ENCODE measurements at places on chromosomes 11 and 22.

DNA sequence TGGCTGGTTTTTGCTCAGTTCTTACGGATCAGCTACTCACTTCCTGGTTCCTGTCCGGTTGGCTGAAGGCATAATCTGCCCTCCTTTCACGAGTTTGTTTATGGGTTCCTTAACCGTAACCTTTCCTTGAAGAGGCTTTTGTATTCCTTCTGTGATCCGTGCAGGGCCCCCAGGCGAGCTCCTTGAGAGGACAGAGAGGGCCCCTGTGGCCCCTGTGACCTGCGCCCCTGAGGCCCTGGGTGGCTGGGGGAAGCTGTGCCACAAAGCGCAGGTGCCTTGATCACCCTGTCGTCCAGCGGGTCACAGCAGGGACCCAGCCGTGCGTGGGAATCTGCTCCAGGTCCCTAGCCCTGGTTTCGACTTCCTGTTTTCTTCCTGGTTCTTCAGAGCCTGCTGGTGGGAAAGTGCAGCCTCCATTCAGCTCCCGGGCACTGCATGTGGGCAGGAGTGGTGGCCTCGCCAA, 27.8 kb upstream of the FADD start:
- DNase-seq, result no peak

DNA sequence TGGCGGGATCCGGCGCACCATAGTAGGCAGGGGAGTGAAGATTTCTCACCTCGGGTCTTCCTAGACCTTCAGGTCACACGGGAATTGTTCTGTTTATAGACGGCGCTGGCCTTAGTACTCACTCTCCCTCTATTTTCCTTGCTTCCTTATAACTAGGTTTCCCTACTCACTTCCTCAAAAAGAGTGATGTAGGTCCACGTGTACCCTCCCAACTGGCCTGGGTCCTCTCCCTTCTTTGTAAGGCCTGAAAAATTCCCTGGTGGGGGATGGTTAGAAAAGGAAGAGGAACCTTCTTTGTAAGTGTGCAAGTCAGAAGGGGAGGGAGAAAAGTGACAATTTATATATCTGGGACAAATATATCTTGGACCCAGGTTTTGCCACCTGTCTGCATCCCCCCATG, 2.9 kb upstream of the TMEM9B start:
- no peak for DNase-seq

- no peak for DNase-seq
These were observed 2.4 kb downstream of the GAS2L1 start for GRCh38 chr22:29308791-29309262.

GRCh38 chr22:40805239-40805638, 13.9 kb downstream of the SLC25A17 start:
- no peak for DNase-seq

DNA sequence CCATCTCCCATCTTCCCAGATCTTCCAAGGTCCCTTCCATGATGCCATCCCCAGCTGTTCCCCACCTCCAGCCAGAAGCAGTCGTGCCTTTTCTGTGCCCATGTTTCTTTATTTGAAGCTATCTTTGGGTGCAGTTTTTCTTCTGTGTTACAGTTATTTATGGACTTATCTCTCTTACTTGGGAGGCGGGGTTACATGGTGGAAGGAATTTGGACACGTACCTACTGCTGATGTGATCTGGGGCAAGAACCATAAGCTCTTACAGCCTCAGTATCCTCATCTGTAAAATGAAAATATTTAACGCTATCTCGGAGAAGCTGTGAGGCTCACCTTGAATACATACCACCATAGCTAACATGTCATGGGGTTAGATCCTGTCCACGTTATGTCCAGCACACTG, 98.9 kb downstream of the ZBTB16 start:
- DNase-seq, result no peak

DNA sequence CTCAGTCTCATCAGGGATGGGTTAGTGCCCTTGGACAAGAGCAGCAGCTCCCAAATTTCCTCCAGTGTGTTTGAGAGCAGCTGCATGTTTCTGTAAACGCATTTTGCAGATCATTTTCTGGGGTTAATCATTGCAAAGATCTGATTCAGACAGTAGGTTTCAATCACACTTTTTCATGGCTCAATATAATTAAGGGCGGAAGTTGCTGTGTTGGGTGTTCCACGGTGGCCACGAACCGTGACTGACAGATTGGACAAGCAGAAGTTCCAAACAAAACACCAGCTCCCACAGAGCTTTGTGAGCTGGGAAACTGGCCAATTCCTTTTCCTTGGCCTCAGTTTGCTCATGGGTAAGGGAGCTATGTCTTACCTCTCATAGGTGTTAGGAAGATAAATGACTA, 8.4 kb upstream of the RASSF10 start:
- no peak for DNase-seq

DNA sequence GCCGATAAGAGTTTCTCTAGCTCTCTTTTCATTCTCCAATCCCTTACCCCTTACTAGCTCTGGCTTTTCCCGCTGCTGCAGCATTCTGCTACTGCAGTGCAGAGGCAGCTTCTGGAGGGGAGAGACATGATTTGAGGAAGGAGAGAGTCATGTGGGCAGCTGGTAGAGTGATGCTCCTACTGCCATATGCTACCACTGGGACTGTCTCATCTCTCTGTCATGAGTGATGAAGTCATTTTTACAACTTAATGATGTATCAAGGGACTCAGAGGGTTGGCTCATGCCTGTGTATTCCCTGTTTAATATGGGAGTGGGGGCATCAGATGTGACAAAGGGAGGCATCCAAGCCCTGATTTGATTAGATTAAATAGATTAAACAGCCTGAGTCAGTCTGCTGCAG, 11.3 kb downstream of the SLC17A6 start:
- no peak for DNase-seq

DNA sequence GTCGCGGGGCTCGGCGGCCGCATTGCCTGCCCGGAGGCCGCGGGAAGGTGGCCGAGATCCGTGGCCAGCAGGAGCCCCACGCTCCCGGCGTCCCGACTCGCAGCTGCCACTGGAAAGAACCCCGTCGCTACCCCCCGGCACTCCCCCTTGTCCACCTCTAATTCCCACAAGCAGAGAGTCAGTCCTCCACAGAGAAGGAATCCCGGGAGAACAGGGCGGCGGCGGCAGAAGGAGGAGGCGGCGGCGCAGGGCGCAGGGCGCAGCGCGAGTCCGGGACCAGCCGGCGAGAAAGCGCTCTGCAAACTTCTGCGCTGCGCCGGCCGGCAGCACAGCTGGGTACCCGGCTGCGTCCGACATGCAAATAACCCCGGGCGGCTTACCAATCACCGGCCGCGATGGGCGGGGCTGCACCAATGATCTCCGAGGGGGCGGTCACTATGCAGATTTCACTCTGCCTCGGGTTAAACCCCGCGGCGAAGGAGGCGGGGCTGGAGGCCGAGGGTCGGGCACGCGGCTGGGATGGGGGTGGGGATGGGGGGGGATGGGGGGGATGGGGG, at the start of gene ABTB2:
TSS of gene ABTB2 (minus strand) at position 310 of the 557 bp plus-strand sequence.
- peak; percentile 98 for DNase-seq

- DNase-seq, result no peak
These were observed 16.5 kb upstream of the CDC42EP2 start for GRCh38 chr11:65298131-65298535.

DNA sequence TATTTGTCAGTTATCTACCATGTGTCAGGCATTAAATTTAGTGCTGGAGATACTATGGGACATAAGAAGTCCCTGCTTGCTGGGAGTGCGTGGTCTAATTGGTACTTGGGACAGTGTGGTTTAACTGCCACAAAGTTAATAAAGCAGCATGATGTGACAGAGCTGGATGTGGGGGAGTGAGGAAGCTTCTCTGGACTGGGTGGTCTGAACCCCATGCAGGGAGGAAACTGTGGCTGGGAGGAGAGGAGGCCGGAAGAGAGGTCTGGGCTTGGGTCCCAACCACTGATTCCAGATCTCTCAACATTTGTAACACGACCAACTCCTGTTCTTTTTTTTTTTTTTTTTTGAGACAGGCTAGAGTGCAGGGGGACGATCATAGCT, 37.1 kb downstream of the ST3GAL4 start:
- no peak for DNase-seq

- DNase-seq, result no peak
These were observed 25.7 kb upstream of the CDC42EP2 start for GRCh38 chr11:65288706-65289536.

GRCh38 chr22:45692549-45692948, 20.9 kb downstream of the ATXN10 start:
- DNase-seq, result no peak

GRCh38 chr11:47442514-47442913, 6.4 kb downstream of the RAPSN start:
- DNase-seq, result no peak

- peak; percentile 8 for DNase-seq
These were observed 25.0 kb downstream of the MTMR3 start for GRCh38 chr22:29907753-29908515.

GRCh38 chr11:114075891-114076441, 16.5 kb downstream of the ZBTB16 start:
- DNase-seq, result no peak

- peak; percentile 41 for DNase-seq
These were observed 6.8 kb downstream of the BID start for GRCh38 chr22:17767233-17768065.

DNA sequence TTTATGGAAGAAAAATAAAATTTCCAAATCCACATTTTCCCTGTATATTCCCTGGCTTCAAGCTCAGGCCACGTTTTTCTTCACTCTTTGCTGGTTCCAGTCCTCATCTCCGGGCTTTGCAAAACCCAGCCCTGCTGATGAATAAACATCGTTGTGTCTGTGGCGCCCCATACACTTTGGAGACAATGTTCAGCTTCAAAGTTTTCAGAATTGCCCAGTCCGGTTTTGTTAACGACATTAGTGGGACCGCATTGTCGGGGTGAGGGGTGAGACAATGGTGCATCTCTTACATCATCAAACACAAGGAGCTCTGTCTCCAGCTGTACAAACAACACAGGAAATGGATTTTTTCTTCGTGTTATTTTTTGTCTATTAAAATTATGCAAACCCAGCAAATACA, 53.4 kb upstream of the HTATIP2 start:
- no peak for DNase-seq

DNA sequence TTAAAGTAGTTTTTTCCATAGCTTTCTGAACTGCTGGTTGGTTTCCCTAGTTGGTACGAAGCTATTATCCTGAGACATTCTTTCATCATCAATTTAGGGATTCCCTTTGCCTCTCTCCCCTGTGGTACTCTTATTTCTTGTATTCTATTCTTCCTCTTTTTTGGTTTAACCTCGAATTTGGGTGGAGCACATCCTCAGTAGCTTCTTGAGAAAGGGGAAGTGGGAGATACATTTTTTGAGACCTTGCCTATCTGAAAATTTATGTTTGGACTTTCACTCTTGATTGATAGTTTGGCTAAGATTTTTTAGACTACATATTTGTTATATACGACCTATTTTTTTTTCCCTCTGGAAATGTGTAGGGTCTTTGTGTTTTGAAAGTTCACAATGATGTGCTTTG, 121.7 kb upstream of the ZBED5 start:
- DNase-seq, result no peak

GRCh38 chr11:123603666-123604065, 50.8 kb downstream of the SCN3B start:
- no peak for DNase-seq

- DNase-seq, result no peak
These were observed 74.0 kb upstream of the WNT11 start for GRCh38 chr11:76280151-76280881.

- DNase-seq, result no peak
These were observed 22.1 kb downstream of the STIM1 start for GRCh38 chr11:3877364-3878257.

GRCh38 chr22:44411226-44412135, 86.6 kb downstream of the RTL6 start:
- DNase-seq, result no peak

- DNase-seq, result no peak
These were observed 113.8 kb upstream of the THY1 start for GRCh38 chr11:119536801-119537200.

DNA sequence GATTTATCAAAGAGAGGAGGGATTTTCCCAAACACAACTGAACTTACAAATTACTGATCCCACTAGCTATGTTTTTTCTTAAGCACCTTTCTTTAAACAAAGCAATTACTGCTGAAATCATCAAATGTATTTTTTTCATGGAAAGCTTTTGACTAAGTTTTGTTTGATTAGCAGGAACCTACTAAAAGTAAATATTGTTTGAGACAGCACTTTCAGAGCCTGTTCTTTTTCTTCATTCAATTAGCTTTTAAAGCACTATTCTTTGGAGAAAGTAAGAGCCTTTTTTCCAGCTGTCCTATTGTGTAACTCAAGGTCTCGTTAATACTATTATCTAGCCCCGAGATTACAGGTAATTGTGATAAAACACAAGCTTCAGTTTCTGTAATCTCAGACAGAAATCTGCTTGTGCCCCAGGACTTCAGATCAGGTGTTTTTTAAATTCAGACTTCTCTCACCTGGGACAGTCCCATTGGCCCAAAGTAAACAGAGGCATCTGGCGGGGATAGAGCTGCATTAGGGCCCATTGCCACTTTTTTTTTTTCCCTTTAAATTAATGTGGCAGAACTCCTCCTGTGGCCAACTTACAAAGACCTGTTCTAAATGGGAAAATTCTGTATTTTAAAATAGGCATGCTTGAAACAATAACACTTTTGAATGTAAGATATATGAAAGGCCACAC, 11.0 kb downstream of the CSTPP1 start:
- DNase-seq, result no peak

DNA sequence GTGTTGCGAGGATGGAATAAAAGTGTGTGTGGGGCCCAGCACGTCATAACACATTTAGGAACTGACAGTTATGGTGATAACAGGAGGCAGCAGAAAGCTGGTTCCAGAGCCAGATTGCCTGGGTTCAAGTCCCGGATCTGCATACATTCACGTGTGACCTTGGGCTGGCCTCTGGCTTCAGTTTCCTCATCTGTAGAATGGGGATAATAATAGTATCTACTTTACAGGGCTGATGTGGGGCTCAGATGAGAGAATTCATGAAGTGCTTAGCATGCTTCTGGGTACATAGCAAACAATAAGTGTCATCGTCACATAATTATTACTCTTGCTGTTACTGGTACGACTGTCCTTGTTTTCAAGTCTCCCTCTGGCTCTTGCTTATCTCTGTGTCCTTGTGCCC, 97.3 kb downstream of the KIAA1671 start:
- DNase-seq, result no peak

- no peak for DNase-seq
These were observed 1.9 kb upstream of the C1QTNF5 start for GRCh38 chr11:119342362-119343130.

GRCh38 chr22:38317122-38317994, at the start of gene CSNK1E:
Gene CSNK1E, minus strand, starts transcription at chr22:38317433. Its CDS starts 3,276 bp downstream, at chr22:38314157.
- peak; percentile 71 for DNase-seq

DNA sequence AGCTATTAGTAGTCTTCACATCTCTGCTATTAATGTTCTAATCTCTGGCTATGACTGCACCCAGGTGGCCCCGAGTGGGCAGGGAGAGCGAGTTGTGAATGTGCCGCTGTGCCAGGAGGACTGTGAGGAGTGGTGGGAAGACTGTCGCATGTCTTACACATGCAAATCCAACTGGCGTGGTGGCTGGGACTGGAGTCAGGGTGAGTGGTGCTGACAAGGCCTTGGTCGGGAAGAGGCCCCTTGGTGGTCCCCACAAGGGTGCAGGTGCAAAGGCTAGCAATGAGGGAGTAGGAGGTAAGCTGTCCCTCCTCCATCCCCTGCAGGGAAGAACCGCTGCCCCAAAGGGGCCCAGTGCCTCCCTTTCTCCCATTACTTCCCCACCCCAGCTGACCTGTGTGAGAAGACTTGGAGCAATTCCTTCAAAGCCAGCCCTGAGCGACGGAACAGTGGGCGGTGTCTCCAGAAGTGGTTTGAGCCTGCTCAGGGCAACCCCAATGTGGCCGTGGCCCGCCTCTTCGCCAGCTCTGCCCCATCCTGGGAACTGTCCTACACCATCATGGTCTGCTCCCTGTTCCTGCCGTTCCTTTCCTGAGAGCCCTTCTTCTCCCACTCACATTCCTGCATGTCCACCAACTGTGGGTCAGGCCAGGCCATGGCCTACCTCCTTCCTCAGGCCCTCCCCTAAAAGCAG, 2.9 kb downstream of the IZUMO1R start:
- DNase-seq, result no peak

All from activated CD4-positive, alpha-beta T cell treated with anti-CD3 and anti-CD28 coated beads for 4 hours (primary cell).